ENCODE measurements at places on chromosomes 1 and 21.

DNA sequence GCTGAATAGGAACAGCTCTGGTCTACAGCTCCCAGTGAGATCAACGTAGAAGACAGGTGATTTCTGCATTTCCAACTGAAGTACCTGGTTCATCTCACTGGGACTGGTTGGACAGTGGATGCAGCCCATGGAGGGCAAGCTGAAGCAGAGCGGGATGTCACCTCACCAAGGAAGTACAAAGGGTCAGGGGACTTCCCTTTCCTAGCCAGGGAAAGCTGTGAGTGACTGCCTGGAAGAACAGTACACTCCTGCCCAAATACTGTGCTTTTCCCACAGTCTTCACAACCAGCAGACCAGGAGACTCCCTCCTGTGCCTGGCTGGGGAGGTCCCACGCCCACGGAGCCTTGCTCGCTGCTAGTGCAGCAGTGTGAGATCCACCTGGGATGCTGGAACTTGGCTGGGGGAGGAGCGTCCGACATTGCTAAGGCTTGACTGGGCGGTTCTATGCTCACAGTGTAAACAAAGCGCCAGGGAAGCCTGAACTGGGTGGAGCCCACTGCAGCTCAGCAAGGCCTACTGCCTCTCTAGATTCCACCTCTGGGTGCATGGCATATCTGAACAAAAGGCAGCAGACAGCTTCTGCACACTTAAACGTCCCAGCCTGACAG is 14.7 kb downstream of the CR1L start:
- DNase-seq, result no peak

GRCh38 chr1:87393445-87394085 is 64.9 kb downstream of the LMO4 start:
- no peak for DNase-seq

DNA sequence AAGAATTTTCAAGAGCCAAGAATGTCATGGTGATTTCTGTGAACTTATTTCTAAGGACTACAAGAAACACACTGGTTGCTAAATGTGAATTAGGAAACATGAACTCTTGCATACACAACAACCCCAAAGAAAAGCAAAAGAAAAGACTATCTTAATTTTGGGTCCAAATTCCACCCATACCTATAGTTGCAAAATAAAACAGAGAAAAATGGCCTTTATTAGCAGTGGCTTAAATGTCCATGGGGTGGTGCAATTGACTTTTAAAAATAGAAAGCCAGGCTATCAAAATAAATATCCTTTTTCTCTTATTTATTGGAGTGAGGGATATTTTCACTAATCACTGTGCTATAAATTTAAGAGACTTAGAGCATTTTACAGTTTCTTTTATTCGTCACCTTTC is 80.9 kb upstream of the DPYD start:
- DNase-seq, result no peak

GRCh38 chr1:6041432-6042062 is 4.1 kb upstream of the KCNAB2 start:
- DNase-seq, result peak; percentile 22

GRCh38 chr1:56050911-56051310 is 528.5 kb downstream of the PLPP3 start:
- no peak for DNase-seq
